ENCODE measurements at places on chromosomes 1 and 21.

DNA sequence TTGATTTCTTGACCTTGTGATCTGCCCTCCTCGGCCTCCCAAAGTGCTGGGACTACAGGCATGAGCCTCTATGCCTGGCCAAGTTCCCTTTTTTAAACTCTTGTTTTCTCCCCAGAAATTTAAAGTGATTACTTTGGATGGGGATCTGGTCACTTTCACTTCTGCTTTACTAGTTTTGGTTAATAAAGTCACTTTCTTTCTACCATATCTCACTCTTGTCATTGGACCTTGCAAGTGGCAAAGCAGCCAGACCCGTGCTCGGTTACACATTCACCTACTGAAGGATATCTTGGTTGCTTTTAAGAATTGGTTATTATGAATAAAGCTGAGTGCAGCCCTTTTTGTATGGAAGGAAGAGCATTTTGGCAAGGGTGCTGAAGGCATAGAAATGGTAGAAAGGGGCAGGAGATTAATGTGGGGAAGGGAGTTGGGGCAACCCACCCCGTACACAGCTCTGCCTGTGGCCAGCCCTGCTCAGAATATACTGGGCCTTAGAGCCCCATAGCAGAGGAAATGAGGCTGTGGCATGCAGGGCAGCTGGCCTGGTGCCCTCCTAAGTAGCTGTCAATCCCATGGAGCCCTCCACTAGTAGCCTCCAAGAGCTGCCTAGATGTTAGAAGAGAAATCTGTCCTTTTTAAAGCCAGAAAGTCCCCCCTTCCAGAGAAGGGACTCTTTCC, 40.7 kb downstream of the CD2 start:
- no peak for DNase-seq

- no peak for DNase-seq
Measured at GRCh38 chr1:17404820-17405219, 32.8 kb downstream of the PADI6 start.

- DNase-seq = no peak
Measured at GRCh38 chr1:12665511-12665910, 21.6 kb downstream of the AADACL4 start.

- no peak for DNase-seq
Measured at GRCh38 chr1:228176461-228177182, 11.0 kb downstream of the IBA57 start.

GRCh38 chr1:110184446-110184845, 25.7 kb upstream of the KCNC4 start:
- peak; percentile 7 for DNase-seq

DNA sequence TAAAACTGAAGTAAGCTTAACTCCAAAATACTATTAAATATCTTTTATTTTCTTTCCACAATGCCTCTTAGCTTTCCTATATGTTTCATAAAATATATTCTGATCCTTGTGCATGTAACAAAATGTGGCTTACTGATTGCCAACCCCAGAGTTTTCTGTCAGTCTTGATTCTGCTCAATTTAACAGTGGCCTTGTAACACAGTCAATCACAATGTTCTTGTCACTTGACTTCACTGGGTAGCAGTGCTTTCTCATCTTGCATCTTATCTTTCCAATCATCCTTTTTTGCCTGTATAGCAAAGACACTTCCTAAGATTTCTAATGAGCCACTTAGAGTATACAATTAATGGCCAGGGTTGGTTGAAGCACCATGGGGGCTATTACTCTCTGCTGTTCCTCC, 19.9 kb upstream of the BRINP3 start:
- no peak for DNase-seq

DNA sequence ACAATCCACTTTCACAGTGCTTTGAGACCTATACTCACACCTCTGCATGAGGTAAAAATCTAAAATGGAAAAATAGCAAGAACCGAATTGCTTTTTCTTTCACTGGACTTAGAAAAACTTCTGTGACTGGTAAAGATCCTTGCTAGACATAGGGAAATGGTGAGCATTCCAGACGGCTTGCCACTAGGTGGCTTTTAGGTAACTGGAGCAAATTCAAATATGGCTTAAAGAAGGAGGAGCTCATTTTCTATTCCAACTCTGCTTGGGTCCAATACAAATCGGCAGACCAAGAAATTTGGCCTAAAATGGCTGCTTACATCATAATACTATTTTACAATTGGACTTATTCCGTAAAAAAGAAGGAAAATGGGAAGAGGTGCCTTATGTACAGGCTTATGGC, 977.9 kb downstream of the ADGRL2 start:
- no peak for DNase-seq

- no peak for DNase-seq
Measured at GRCh38 chr1:211764701-211765100, 65.9 kb downstream of the LPGAT1 start.

- no peak for DNase-seq
Measured at GRCh38 chr1:59731591-59731990, 83.2 kb upstream of the HOOK1 start.

DNA sequence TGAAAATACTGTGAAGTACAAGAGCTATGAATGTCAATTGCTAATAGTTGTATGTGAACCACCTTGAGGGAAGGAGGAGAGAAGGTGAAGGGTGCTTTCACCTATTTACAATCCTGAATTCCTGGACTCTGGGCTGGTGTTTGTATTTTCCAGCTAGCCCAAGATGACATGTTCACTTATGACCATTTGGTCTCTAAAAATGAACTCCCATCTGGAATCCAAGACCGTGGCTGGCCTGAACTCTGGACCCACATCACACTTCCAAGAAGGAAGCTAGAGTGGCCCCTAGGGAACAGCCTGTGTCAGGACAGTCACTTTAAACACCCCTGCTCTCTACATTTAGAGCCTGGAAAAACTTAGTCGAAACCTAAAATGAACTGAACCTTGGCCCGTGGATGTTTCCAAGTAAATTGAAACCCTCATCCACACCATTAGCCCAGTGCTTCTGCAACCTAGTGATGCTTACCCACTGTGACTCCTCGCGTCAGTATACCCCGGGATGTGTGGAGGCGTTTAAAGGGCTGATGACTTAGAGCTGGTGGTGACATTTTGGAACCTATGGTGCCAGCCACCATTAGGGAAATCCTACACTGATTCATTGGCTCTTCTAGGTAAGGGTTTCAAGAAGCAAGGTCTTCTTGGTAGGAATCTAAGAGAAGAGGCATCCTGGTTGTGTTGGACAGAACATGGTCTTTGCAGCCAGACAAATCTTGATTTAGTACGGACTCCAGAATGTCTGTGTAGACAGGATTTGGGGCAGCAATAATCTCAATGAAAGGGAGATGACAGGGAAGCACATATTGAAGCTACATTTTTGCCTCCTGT, 171.5 kb upstream of the IRF2BP2 start:
- no peak for DNase-seq

- no peak for DNase-seq
Measured at GRCh38 chr1:48033495-48034045, 36.4 kb upstream of the TRABD2B start.

DNA sequence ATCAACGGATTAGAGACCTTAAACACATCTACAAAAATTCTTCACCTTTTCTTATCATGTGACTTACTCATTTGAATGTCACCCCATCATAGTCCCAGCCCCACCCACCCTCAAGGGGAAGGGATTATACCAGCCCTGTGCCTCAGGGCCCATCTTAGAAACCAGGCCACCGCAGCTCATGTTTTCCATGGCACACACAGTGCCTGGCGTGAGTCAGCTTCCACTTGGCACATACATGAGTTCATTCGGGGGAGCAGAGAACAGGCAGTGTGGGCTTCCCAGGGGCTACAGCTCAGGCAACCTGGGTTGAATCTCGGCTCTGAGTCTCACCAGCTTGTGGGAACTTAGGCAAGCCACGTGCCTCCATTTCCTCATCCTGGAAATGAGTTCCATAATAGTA, 310.6 kb downstream of the NPHP4 start:
- no peak for DNase-seq

- no peak for DNase-seq
Measured at GRCh38 chr1:98467586-98467985, 193.9 kb upstream of the SNX7 start.
